Heart right ventricle (tissue), 16 donors: ENCODE measurements at places on chromosomes 13 and 19.

DNA sequence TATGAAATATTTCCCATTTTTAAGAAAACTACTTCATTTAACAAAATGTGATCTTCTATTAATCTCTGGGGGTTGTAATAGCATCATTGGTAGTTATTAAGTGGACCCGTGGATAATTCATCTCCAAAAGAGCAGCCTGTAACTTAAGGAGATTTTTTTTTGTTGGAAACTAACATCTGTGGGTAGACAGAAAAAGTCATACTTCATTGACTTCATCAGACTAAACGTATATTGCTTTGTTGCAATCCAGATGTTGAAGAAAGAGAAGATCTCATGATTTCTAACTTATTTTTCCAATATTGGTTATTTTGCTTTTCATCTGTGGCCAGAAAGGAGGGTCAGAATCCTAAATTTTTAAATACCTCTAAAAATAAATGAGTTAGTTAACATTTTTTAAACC is 296.5 kb upstream of the MIR17HG start:
- H3K36me3 ChIP-seq, result no peaks in the 10 kb centered on the region
- no peaks in the 10 kb centered on the region for H3K27me3 ChIP-seq
- DNase-seq, result no peak

DNA sequence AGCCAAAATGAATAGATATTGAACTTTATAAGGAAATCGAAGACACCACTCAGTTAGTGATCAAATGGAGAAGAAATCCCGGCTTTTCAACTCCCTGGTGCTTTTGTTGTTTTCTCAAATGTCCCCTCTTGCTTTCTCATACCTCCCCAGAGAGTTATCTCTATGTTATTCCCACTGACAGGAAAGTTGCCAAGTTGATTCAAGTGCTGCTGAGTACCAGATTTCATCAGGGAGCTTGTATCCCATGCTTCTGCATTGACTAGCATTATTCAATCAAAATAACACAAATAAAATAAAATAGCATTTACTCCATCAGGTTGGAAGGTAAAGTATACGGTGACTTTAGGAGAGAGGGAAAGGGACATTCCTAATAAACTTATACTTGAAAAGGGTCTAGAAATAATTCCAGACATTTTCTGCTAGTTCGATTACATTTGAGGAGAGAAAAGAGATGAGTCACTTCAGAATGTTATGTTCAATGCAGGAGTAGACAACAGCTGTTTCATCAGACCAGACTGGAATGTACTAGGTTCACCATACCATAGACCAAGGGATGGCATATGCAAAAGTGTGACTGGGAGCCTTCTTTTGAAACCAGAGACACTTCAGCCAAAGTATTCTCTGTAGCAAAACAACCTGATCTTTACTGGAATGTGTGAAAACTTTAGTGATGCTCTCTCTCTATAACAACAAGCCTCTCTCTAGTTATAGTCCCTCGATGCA is 397.8 kb downstream of the FGF14 start:
- H3K4me3 ChIP-seq, result no peak overlapping the region
- no peaks in the 10 kb centered on the region for H3K27me3 ChIP-seq
- H3K27ac ChIP-seq, result no peak overlapping the region

- DNase-seq, result no peak
- no peaks in the 10 kb centered on the region for H3K36me3 ChIP-seq
- H3K4me1 ChIP-seq, result no peaks in the 10 kb centered on the region
Observed at GRCh38 chr19:4547303-4548237, 7.7 kb upstream of the LRG1 start.

GRCh38 chr13:30900952-30901749 is 4.9 kb upstream of the MEDAG start:
- no peak for DNase-seq
- H3K4me1 ChIP-seq, result peaks cover 20% of the 10 kb centered on the region
- no peak overlapping the region for H3K27ac ChIP-seq
- no peaks in the 10 kb centered on the region for H3K36me3 ChIP-seq

GRCh38 chr19:53076984-53077383 is 26.2 kb downstream of the ZNF160 start:
- H3K4me3 ChIP-seq, result no peak overlapping the region
- DNase-seq, result peak; percentile 63
- H3K27me3 ChIP-seq, result no peaks in the 10 kb centered on the region

GRCh38 chr13:42258747-42259146 is 13.2 kb upstream of the AKAP11 start:
- H3K4me1 ChIP-seq, result no peaks in the 10 kb centered on the region
- no peak overlapping the region for H3K27ac ChIP-seq
